NCI-H2081 treated with DMSO at 0.1 percent for 48 hours (cell line): ENCODE measurements at places on chromosomes 5 and 9.

DNA sequence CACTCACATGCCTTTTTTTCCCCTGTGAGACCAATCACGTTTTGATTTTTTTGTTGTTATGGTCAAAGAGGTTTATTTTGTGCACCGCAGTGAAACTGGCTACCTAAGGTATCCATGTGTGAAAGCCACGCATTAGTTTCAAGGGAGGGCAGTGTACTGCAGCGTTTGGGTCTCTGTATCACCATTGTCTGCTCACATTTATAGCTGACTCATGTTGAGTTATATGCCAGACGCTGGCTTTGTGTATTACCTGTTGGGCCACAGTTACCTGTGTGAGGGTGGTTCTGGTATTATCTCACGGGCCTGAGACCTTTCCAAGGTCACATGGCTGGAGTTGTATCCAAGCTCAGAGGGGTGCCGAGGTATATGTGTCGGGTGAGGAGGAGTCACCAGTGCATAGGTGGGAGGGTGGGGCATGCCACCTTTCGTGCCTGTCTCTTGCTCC is 75.8 kb downstream of the ARHGAP26 start:
- no peak for DNase-seq

DNA sequence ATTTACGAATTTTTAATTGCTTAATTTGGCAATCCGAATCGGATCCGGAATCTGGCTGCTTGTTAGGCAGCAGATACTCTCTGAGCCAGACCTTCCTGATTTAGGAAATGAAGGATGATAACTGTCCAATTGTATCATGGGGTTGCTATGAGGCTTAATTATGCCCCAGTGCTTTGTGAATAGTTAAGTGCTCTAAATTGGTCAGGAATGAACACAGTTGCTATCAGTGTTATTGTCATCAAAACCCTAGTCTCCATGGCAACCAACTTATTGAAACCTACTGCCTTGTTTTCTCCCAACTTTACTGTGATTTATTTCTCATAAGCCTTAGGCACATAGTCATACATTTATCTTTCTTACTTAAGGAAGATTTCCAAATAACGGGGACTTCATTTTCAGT is 47.9 kb downstream of the MAMDC2 start:
- peak; percentile 77 for DNase-seq

DNA sequence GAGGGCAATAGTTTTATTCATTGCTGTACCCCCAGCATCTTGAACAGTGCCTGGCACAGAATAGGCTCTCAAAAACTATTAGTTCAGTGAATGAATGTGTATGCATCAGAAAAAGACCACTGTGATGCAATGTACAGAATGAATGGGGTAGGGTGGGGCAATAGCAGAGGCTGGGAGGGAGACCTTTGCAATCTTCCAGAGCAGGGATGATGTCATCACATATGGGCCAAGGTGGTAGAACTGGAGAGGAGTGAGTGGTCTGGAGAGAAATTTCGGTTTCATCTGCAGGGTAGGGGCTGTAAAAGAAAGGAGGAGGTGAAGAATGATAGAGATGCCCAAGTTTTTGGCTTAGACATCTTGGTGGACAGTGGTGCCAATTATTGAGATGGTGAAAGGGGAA is 23.4 kb upstream of the ARAP3 start:
- DNase-seq = no peak

DNA sequence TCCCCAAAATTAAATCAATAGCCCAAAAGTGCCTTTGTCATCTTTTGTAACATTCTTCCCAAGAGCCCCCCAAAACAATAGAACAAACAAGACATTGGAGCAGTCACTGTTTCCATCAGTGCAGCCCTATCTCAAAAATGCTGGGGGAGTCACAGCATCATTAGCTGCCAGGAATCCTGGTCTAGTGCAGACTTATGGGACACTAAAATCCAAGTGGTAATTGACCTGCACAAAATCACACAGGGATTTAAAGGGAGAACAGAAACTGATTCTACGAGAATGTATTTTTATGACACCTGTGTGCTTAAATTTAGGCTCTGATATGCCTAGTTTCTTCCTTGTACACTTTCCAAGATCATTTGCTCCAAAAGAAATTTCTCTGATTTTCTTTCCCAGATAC is 172.9 kb downstream of the GLIS3 start:
- no peak for DNase-seq

DNA sequence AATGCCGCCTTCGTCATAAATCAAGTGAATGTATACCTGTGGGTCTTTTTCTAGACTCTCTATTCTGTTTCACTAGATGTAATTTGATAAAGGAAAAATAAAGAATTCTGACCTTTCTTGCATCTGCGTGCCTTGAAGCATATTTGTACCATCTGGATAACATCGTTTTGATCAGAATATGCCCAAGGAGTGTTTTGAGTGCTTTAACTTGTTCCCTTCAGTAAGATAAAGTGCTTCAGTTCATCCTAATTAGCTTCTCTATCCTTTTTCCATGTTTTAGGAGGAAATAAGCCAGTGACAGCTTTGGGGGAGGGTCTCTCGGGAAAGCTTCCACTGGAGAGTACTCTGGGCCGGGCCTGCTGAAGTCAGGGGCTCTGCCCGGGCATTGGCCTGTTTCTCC is 113.5 kb upstream of the DAP start:
- no peak for DNase-seq

DNA sequence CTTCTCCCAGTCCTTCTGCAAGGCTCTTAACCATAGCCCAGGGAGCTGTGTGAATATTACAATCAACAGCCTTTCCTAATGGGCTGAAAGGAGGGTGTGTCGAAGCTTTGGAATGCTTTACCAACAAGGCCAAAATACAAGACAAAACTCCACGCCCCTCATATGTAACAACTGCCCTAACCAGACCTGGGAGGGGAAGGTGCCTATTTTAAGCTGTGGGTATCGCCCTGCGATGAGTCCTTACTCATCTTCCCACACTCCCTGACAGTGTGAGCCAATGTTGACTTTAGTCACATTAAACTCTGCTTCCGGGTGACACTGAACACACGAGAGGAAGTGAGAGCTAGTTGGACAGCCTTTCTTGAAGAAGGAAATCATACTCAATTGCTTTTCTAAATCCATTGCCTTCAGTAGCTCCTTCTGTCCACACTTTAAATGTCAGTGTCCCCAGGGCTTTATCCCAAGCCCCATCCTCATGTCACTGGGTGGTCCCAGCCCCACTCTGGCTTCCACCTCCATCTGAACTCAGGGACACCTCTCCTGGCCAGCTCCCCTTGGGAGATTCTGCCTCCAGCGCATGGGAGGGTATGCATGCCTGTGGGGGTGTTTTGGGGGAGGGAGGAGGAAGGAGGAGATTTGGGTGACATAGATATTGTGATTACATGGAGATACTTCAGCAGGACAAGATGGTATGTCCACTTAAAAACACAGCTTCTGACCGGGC is 6.5 kb upstream of the TBC1D9B start:
- no peak for DNase-seq
